ENCODE measurements at places on chromosomes 2 and 18.

GRCh38 chr2:183163821-183164649, 39.8 kb downstream of the NUP35 start:
- DNase-seq = no peak

DNA sequence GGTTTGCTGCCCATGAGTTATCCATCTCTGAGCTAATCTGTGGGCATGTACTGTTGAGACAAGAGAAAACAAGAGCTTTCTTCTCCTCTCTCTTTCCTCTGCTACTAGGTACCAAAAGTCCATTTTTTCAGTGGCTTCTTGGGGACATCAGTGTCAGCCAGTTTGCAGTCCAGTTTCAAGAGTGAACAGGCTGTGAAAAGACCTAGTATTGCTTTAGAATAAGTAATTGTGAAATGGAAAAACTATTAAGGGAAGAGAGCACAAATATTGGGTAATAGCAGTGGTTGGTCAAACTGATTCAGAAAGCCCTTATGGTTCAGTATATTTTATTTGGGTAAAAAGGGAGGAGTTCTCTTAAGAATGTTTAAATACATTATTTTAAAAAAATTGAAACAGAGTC, 33.0 kb upstream of the MEP1B start:
- DNase-seq = no peak

DNA sequence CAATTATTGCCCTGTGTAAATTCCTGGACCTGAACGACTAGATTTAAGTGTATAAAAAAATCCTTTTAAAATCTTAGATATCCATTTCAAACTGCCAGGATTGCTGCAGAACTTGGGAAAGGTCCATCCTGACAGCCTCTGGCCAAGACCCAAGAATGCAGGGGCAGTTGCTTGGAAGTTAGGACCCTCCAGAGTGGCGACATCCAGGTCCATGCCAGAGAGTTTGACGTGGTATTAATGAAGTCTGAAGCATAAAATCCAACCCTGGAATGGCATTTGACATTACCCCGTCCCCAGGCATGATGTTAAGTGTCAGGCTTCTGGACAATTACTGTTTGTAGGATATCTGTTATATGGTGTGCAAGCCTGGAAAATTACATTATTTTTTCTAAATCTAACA, 810.2 kb downstream of the CNTNAP5 start:
- DNase-seq = no peak

- DNase-seq = no peak
Observed at GRCh38 chr18:70385474-70385873, 96.6 kb downstream of the SOCS6 start.

GRCh38 chr2:64414736-64415435, 39.1 kb upstream of the LGALSL start:
- DNase-seq = no peak

- DNase-seq = no peak
Observed at GRCh38 chr2:205765151-205765550, 82.8 kb downstream of the NRP2 start.

DNA sequence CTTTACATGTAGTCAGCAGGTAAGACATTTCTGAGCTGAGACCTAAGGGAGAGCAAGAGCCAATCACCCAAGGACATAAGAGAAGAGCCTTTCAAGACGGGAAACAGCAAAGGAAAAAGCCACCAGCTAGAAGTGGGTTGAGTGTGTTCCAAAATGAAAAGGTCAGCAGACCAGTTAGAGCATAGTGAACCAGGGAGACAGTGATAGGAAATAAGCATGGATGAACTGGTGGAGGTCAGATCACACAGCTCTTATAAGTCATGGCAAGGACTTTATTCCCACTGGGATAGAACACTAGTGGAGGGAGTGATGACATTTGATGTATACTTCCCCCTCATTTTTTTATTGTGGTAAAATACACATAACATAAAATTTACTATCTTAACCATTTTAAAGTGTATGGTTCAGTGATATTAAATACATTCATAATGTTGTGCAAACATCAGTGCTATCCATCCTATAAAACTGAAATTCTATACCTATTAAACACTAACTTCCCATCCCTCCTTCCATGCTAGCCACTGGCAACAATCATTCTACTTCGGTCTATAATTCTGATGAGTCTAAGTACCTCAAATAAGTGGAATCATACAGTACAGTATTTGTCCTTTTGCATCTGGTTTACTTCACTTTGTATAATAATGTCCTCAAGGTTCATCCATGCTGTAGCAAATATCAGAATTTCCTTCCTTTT, 155.8 kb upstream of the WDSUB1 start:
- no peak for DNase-seq

GRCh38 chr2:158034198-158034866, 67.3 kb upstream of the UPP2 start:
- DNase-seq = peak; percentile 54

DNA sequence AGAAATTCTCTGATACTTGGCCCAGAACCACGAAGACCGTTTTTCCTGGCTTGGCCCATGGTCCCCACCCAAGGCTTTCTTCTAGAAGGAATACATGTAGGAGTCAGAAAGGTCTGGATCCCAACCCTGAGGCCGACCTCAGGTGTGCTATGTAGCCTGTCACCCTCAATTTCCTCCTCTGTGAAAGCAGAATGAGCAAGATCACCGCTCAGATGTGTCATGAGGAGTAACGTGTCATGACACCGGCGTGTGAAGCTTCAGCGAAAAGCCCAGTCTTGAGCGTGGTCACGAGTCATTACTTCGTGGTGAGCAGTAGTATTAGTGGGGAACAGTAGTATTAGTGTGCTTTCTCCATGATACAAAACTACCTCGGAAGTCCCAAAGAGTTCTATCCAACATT, 103.4 kb downstream of the ALPK2 start:
- no peak for DNase-seq

DNA sequence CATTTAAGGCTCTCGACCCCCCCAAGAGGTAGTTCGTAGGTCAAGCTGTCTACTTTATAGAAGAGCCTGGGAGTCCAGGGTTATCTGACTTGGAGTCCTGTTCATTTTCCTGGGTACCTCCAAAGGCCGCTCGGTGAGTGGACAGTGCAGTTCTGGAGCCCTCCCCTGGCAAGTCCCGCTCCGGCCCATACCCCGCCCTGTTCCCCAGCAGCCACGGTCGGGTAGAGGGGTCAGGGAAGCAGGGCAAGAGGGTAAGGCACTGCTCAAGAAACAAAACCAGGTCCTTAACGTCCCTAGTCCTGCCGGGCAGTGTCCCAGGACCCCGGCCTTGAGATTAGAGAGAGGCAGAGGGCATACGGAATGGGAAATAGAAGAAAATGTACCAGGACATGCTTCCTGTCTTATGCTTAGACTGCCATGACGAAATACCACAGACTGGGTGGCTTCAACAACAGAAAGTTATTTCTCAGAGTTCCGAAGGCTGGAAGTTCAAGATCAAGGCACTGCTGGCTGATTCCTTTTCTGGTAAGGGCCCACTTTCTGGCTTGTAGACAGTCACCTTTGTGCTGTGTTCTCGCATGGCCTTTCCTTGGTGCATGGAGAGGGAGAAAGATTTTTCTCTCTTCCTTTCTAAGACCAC, 5.4 kb upstream of the HPCAL1 start:
- DNase-seq = no peak

- DNase-seq = no peak
Observed at GRCh38 chr18:45962866-45963265, 4.3 kb downstream of the EPG5 start.

- DNase-seq = no peak
Observed at GRCh38 chr2:120539937-120540718, 194.2 kb downstream of the INHBB start.

DNA sequence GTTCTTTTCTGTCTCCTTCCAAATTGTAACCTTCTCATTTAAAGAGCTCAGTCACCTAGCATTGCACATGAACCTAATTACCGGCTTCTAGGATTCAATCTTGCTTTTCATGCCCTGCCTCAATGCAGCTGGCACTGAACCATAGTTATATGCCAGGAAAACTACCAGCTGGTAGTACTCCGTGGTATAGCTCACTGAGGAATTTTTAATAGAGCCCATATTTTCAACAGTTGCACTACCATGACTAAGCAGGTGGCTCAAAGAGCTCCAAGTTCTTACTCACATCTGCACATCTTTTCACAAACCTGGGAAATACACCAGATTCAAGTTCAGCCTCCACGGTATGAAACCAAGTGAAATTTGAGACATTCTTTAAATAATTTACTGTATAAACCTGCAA, 363.5 kb downstream of the GRB14 start:
- DNase-seq = no peak

DNA sequence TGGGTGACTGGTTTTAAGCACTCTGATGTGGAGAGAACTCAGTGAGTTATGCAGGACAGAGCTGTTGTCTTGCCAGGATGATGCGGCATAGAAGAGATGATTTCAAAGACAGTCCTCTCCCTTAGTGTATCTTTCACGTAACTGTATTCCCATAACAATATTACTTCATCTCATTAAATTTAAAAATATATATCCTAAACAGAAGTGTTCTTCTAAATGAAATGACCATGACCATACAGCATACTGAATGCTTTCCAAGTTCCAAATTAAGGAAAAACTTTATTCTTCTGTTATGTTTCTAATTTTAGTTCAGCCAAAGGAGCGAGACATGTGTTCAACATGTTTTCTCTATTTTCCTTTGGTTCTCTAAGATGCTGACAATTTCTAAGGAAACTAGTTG, 600.1 kb upstream of the FSHR start:
- DNase-seq = no peak

DNA sequence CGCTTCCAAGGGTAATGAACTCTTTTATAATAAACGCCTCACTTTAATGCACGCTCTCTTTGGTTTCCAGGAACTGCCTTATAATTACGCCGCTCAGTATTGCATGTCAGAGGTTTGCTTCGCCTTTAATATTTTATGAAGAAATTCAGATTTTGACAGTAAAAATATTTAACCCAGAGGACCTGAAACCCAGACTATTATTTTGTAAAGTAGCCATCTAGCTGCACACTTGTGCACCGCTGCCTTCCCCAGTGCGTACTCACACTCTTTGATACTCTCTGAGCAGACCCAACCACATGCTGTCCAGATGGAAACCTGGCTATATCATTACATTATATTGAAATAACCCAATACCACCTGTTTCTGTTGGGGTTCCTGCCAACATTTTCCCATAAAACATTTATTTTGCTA, 270.1 kb downstream of the C1D start:
- no peak for DNase-seq

DNA sequence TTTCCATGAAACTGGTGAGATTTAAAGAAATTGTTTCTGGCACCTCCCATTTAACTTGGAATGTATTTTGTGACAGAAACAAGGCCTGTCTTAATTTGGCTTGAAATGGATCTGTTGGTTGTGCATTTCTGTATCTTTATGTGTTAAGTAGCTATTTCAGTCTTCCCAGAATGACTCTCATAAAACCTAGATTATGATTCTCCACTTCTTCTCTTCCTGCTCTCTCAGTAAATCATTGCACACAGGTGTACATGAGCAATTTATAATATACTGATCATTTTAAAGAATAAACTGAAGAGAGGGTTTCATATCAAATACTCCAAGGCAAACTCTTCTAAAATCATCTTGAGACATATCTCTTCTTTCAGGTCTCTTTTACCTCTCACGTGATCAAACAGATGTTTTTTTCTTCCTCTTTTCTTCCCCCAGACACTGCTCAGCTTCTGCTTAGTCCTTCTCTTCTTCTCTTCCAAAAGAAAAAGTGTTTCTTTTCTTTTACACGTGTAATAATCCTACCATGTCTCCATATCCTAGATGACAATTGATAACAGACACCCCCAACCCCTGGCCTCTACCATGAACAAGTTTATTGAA, 112.0 kb downstream of the PPP1R1C start:
- no peak for DNase-seq

Measured in NCI-H1436 treated with DMSO at 0.1 percent for 48 hours (cell line).